ENCODE measurements at places on chromosomes 3 and 15.
A peak's percentile ranks its signal among the peaks of the same experiment; 100 is the strongest.

DNA sequence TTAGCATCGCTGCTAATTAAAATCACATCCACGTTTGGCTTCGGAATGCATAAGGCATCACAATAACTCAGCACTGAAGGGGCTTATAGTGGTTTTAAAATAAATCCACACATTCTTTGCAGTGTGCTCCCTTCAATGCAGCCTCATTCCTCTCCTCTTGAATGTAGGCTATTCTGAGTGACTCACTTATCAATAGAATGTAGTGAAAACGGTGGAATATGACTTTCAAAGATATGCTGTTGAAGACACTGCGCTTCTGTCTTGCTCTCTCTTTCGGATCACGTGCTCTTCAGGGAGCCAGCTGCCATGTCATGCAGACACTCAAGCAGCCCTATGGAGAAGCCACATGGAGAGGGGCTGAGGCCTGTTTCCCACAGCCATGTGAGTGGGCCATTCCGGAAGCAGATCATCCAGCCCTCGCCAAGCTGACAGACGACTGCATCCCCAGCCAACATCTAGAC, 87.4 kb downstream of the CRYGS start:
- no peak for DNase-seq

DNA sequence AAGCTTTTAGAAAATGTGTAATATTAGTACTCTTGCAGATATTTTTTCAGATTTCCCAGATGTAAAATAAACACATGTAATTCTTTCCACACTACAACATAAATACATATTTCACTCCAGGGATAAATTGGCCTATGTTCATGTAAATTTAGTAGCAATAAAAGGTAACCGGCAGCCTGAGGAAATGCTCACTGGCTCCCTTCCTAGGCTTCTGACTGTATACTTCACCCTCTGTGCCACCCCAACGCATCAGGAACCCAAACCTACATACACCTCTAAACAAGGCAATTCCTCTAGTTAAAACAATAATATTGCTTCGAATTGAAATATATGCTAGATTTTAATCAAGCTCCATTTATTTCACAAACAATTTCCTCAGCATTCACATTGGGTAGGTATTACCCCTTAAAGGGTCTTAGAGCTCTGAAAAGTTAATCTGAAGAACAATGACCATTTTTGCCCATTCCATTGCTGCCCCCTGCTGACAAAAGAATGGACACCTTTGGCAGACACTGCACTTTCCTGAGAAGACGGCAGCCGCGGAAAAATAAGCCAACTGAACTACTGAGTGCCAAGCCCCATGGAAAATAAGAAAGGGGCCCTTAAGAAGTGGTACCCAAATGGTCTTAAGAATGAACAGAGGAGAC, 212.5 kb downstream of the OSBPL10 start:
- DNase-seq: no peak

DNA sequence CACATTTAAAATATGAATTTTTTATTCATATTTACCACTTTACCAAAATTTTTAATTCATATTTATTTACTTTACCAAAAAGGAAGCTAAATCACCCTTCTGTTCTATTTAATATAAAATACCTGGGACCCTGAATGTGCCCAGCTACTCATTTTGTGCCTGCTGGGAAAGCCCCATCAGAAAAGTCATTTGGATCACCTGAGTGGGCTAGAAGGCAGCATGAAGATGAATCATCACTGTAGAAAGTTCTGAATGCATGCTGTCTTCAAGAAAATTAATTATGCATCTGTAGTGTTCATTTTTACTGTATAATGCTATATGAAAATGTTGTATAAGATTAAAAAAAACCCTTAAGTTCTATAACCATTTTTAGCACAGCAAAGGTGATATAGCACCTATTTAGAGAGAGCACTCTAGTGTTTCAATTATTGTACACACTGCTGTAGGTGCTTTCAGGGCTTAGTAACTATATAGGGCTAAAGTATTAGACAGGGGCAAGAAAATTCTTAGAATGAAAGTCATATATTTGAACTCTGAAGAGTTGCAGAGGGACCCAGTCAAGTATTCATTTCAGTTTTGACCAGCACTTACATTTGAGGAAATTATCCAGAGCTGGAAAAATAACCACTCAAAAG, 175.1 kb downstream of the NFKBIZ start:
- DNase-seq: no peak

- no peak for DNase-seq
Measured at GRCh38 chr3:138186221-138186620, 880 bp upstream of the ARMC8 start.

- DNase-seq: no peak
Measured at GRCh38 chr3:13747627-13748026, 132.2 kb downstream of the WNT7A start.

DNA sequence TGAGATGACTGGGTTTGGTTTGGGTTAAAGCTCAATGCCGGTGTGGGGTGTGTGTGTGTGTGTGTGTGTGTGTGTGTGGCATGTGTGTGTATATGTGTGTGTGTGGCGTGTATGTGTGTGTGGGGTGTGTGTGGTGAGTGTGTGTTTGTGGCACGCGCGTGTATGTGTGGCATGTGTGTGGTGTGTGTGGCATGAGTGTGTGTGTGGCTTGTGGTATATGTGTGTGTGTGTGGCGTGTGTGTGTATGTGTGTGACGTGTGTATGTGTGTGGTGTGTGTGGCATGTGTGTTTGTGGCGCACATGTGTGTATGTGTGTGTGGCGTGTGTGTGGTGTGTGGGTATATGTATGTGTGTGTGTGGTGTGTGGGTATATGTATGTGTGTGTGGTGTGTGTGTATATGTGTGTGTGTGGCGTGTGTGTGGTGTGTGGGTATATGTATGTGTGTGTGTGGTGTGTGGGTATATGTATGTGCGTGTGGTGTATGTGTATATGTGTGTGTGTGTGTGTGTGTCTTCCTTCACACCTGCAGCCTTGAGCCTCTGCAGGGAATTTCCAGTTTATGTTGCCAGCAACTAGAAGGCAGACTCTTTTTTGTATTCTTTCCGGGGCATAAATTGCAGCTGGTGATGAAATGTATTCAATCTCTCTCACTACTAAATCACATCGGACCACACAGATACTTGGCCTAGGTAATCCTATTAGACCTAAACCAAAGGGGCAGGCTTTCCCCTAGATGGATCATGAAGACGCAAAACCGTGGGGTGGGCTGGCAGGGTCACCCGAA, 34.8 kb downstream of the CHRD start:
- no peak for DNase-seq

DNA sequence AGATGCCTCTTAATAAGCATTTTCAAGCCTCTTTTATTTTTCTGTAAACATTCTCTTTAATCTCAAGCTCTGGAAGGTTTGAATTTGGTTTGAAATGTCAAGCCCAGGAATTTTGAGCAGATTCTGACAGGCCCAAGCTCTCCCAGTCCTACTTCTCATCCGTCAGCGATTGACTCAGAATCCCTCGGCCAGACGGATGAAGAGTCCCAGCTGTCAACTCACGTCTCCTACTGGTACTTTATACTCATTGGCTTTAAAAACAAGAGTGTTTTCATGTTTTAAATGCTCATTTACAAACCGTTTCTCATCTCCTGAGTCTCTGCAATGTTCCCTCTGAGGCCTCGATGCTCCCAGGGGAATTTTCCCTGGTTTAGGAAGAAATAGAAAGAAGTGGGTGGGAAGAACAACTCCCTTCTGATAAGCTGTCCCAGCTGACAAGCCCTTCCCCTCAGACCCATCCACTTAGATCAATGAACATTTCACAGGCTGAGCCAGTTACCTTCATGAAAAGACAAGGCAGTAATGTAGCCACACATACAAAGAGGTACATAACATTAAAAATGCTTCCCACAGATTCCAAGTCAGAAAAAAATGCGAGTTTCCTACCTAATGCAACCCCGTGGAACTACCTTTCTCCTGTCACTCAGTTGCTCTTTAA, 478.2 kb upstream of the DPH6 start:
- DNase-seq: no peak

DNA sequence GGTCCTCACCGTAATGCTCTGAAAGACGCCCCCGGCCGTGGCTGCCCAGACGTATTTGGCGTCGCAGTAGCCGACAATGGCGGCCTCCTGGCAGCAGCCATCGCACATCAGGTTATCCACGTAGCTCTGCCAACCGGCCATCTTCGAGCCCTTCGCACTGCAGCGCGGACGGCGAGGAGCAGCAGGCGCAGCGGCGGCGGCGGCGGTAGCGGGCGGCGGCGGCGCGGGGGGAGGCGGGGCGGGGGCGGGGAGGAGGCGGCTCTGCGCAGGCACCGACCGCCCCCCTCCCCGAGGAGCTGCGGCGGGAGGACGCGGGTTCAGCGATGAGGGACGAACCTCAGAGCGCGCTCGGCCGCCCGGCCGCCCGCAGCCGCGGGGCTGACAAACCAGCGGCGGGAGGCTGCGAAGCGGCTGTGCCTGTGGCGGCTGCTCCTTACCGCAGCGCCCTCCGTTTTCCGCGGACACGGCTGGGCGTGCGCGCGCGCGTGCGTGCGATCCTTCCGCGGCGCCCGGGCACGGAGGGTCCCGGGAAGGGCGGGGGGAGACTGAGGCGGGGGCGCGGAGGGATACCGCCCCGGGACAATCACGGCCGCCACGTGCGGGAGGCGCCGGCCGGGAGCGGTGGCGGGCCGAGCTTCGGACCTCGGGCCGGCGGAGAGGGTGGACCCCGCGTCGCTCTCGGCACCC, at the start of gene PFN2:
Gene PFN2 (minus strand): TSS at position 180 of the 687 bp plus-strand sequence. CDS start 39 bp downstream, at position 141.
- DNase-seq: peak; percentile 18

- no peak for DNase-seq
Measured at GRCh38 chr15:79505956-79506355, 73.8 kb downstream of the MINAR1 start.

DNA sequence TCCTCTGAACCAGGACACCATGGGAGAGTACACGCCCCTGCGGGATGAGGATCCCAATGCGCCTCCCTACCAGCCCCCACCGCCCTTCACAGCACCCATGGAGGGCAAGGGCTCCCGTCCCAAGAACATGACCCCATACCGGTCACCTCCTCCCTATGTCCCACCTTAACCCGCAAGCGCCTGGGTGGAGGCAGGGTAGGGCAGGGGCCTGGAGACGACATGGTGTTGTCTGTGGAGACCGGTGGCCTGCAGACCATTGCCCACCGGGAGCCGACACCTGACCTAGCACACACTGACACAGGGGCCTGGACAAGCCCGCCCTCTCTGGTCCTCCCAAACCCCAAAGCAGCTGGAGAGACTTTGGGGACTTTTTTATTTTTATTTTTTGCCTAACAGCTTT, 21.2 kb upstream of the BSN start:
- DNase-seq: no peak

- no peak for DNase-seq
Measured at GRCh38 chr3:162022911-162023310, 526.3 kb downstream of the OTOL1 start.

- DNase-seq: no peak
Measured at GRCh38 chr15:100693451-100693850, 91.1 kb downstream of the ASB7 start.

DNA sequence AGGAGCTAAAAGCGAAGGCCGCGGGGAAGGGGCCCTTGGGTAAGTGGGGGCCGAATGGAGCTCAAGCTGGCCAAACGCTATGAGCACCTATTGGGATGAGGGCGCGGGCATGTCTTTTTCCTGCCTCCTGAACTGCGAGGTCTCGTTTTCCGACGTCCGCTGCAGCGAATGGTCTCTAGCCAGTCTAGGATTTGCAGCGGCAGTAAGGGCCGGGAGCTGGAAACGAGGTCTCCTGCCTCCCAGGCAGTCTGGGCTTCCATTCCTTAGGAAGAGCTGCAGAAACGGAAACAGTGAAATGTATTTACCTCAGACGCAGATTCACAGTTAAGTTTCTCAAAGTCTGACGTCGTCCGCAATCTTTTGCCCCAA, 517 bp downstream of the TMA7 start:
- DNase-seq: no peak

DNA sequence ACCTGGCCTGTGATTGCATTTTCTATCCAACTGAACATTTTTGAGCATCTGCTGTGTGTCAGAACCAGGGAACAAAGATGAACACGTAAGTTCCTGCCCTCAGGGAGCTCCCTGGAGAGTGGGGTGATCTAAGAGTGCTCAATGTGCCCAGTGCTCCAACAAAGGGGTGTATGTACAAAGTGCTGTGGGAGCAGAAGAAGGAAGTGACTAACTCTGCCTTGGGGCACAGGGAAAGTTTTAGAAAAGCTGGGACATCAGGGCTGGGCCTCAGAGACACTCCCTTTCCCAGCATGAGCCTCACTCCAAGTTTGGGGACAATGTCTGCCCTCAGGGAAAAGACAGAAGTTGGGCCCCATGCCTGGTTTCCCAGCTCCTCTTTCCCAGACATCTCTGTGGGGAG, 27.6 kb upstream of the BNC1 start:
- DNase-seq: no peak

GRCh38 chr15:25713736-25714537, 149.2 kb downstream of the ATP10A start:
- no peak for DNase-seq

- peak; percentile 58 for DNase-seq
Measured at GRCh38 chr15:45634432-45635190, at the start of gene SQOR. TSS of gene SQOR (plus strand) at chr15:45635029. CDS start at chr15:45658924, 23,895 bp downstream.

GRCh38 chr3:147906285-147906684, 497.1 kb downstream of the ZIC1 start:
- no peak for DNase-seq

DNA sequence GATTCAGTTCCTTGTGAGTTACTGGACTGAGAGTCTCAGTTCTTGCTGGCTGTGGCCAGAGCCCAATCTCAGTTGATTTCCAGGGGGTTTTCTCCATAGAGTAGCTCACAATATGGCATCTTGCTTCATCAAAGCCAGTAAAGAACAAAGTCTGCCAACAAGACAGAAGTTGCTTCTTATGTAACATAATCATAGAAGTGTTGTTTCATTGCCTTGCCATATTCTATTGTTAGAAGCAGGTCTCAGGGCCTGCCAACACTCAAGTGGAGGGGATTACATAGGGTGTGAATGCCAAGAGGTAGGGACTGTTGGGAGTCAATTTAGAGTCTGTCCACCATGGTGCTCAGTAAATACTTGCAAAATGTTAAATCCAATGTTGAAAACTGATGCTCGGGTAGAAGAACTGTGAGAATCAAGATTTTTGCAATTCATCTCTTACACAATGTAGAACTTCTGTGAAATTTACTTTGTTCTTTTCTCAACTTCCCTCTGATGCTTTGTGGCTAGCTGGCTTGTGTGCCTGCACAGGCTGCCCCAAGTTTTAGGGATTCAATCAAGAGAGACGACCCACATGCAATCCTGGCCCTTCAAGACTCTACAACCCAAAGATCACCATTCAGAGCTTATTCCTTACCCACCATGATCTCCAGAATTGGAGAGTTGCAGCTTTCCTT, 13.3 kb upstream of the PXYLP1 start:
- DNase-seq: no peak

All from stimulated activated CD8-positive, alpha-beta memory T cell treated with anti-CD3 and anti-CD28 coated beads, Interleukin-2, amount 100 ng/mL, for 48 hours (primary cell).